ENCODE measurements at places on chromosomes 1 and 21. TPM values are rescaled to one million over a fixed set of nuclear protein-coding genes. Genes with fewer than 3 reads are reported as not detected.

APOBEC4 gene
- total RNA-seq: not detected

DNA sequence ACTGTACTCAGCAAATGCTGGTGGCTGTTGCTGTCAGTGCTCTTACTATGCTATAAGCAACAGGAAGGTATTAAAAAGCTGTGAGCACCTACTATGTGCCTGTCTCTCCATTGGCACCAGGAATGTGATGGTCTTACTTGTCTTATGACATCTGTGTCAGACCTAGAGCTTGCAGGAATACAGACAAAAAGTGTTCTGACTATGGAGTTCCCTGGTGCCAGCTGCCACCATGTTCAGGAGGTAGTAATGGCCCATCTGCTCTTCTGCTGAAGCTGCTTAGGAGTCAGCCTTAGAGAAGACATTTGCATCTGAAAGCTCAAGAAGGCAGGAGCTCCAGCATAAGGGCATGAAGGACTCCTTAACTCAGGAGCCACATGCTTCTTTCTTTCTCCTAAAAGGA lies 52.3 kb downstream of the MAB21L3 start:
- H3K4me3 ChIP-seq: no peak overlapping the region
- H3K27me3 ChIP-seq: no peaks in the 10 kb centered on the region

MSH4 gene
- 0.83 TPM for total RNA-seq

GRCh38 chr21:38760017-38760761 lies 45.5 kb upstream of the ETS2 start:
- H3K4me3 ChIP-seq: no peak overlapping the region
- DNase-seq: no peak
- H3K27me3 ChIP-seq: no peaks in the 10 kb centered on the region
- H3K4me1 ChIP-seq: peaks cover 51% of the 10 kb centered on the region
- H3K27ac ChIP-seq: peak overlapping the region; percentile 53

FOXJ3 gene
- total RNA-seq: 36.1 TPM

DNA sequence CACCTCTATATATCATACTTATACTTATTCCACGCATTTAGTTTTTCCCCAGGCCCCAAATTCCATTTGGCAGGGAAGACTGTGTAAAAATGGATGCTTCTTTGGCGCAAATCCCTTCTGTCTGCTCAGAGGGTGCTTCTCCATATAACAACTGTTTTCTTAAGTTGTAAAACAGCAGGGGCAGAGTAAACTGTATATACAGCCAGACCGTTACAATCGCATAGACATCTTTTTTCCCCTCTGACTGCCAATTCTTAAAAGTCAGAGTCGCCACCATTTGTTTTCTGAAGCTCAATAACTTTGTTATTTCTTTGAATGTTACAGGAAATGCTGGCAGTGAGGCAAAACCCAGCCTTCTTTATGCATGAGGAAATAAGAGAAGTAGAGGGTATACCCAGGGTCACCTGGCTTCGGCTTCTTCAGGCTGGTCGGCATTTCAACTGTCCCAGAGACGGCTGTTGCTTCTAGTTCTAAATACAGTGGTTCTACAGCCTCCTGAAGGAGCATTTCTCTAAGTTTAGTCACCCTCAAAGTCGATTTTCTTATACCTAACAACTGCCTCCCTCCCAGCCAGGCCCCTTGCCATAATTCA lies 188.4 kb downstream of the CLIC6 start:
- H3K27ac ChIP-seq: no peak overlapping the region
- DNase-seq: no peak
- H3K27me3 ChIP-seq: no peaks in the 10 kb centered on the region
- no peak overlapping the region for H3K4me3 ChIP-seq
- H3K36me3 ChIP-seq: peaks cover 6% of the 10 kb centered on the region

- no peaks in the 10 kb centered on the region for H3K36me3 ChIP-seq
- no peak overlapping the region for H3K4me3 ChIP-seq
- DNase-seq: no peak
- no peaks in the 10 kb centered on the region for H3K27me3 ChIP-seq
- no peak overlapping the region for H3K27ac ChIP-seq
- H3K4me1 ChIP-seq: peaks cover 10% of the 10 kb centered on the region
These were observed 157.6 kb upstream of the PKN2 start for GRCh38 chr1:88526456-88526855.

RIMKLA gene
- 4.3 TPM for total RNA-seq

DNA sequence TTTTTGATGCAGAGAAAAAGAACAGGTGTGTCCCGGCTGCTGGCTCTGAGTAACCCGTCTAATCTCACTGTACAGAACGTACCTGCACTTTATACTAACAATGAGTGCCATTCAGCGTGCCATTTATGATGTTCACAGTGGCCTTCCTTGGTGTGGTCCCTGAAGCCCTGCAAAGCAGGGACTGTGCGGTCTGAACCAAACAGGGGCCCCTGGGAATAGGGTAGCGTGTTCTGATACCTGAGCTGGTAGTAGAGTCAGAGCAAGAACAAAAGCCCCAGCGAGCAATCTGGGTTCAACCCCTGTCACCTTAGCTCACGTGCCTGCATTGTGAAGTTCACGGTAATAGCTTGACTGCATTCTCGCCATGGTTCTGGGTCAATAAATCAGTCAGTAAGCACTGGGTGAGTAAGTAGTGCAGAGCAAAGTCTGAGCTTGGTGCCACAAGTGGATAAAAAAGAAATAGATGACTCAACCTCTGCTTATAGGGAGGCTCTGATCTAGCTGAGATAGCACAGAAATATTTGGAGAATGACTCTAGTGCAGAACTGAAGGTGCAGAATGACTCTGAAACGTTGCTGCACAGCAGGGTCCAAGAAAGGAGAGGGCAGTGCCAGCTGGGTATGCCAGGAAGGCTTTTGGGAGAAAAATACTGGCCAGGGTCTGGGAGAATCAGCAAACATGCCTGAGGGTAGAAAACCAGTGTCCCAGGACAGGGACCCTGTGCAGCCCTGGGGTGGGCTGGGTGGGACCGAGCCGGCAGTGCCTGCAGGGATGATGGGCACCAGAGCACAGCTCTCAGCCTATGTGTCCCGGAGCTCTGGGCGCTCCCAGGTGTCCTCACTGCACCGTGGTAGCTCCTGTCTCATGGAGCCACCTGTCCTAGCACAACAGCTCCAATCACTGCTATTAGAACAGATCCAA lies 125.9 kb downstream of the RHOU start:
- no peak for DNase-seq
- no peaks in the 10 kb centered on the region for H3K27me3 ChIP-seq
- H3K27ac ChIP-seq: no peak overlapping the region

- H3K4me3 ChIP-seq: no peak overlapping the region
- no peak for DNase-seq
- H3K27me3 ChIP-seq: no peaks in the 10 kb centered on the region
- H3K36me3 ChIP-seq: no peaks in the 10 kb centered on the region
These were observed 35.9 kb downstream of the RGSL1 start for GRCh38 chr1:182485861-182486260.

LRRC41 gene
- 75.7 TPM for total RNA-seq

GRCh38 chr1:212586206-212587015 lies 22.1 kb upstream of the ATF3 start:
- no peaks in the 10 kb centered on the region for H3K4me1 ChIP-seq
- peaks cover 28% of the 10 kb centered on the region for H3K27me3 ChIP-seq
- DNase-seq: peak; percentile 19
- no peaks in the 10 kb centered on the region for H3K36me3 ChIP-seq

CYP4X1 gene
- 4.3 TPM for total RNA-seq

DNA sequence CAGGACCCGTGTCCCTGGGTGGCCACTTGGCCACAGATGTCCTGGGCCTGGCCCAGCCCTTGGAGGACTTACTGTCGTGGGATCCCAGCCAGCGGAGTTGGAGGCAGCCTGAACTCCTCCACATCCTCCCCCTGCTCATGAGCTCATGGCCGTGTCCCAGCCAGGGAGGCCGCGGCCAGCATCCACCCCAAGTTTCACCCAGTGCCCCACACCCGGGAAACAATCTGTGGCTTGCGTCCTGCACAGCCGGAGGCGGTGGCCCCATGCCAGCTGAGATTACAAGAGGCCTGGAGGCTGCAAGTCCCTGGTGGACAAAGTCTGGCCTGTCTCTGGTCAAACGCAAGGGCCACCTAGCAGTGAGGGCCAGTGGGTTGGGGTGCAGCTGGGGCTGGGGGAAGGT lies 27.5 kb upstream of the TMEM52 start:
- peaks cover 14% of the 10 kb centered on the region for H3K4me1 ChIP-seq
- peaks cover 53% of the 10 kb centered on the region for H3K27me3 ChIP-seq
- H3K27ac ChIP-seq: no peak overlapping the region
- no peaks in the 10 kb centered on the region for H3K36me3 ChIP-seq
- no peak for DNase-seq

DNA sequence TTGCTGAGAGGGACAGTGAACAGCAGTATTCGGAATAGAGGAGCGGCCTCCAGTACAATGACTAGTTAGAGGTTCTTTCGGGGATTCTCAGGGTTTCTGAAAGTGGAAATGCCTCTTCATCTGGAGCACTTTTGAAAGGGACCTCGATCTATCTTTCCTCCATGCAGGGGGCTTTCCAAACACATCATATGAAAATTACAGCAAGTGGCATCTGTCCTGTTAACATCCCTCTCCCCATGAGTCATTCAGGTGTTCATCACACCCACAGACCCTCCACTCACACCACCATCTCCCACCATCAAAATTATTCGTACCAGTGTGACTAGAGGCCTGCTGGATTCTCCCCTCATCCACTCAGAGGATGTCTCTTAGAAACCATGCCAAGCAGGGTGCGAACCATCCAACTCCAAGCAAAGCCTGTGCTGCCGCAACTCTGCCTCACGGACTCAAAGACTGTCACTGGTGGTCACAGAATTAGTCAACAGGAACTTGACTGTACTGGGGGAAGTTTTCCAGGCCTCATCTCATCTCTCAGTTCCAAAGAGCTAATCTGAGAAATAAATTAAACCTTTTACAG lies 211.1 kb downstream of the MRPL39 start:
- no peak overlapping the region for H3K27ac ChIP-seq
- no peak for DNase-seq
- H3K4me1 ChIP-seq: no peaks in the 10 kb centered on the region
- no peaks in the 10 kb centered on the region for H3K36me3 ChIP-seq
- H3K27me3 ChIP-seq: no peaks in the 10 kb centered on the region

DNA sequence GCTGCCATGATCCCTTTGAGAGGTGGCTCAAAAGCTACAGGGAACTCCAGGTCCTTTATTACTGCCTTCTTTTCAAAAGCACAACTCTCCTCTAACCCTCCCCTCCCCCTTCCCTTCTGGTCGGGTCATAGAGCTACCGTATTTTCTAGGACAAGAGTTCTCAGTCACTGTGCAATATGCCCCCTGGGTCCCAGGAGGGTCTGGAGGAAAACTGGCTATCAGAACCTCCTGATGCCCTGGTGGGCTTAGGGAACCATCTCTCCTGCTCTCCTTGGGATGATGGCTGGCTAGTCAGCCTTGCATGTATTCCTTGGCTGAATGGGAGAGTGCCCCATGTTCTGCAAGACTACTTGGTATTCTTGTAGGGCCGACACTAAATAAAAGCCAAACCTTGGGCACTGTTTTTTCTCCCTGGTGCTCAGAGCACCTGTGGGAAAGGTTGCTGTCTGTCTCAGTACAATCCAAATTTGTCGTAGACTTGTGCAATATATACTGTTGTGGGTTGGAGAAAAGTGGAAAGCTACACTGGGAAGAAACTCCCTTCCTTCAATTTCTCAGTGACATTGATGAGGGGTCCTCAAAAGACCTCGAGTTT lies 3.1 kb downstream of the BTG2 start:
- H3K36me3 ChIP-seq: peaks cover 26% of the 10 kb centered on the region
- peaks cover 55% of the 10 kb centered on the region for H3K4me1 ChIP-seq
- peak overlapping the region; percentile 99 for H3K27ac ChIP-seq
- peak overlapping the region; percentile 99 for H3K4me3 ChIP-seq
- no peaks in the 10 kb centered on the region for H3K27me3 ChIP-seq
- no peak for DNase-seq

DNA sequence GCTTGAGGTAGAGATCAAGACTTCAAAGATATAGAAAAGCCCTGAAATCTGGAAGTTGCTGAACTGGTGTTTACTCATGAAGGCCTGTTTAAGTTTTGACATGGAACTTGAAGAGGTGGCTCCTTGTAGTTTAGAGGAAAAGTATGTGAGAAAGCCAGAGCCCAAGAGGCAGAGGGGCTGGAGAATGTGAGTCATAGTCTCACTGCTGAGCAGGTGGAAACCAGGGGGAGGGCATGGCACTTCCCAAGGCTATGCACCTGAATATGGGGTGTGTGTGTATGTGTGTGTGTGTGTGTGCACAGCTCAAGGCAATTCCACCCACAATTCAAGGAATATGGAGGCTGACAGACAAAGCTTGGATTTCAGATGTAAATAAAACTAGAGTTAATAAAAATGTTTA lies 46.8 kb upstream of the C1orf198 start:
- peaks cover 25% of the 10 kb centered on the region for H3K36me3 ChIP-seq
- peaks cover 19% of the 10 kb centered on the region for H3K4me1 ChIP-seq
- H3K27me3 ChIP-seq: no peaks in the 10 kb centered on the region
- no peak overlapping the region for H3K4me3 ChIP-seq
- H3K27ac ChIP-seq: no peak overlapping the region
- peak; percentile 53 for DNase-seq

- H3K4me1 ChIP-seq: peaks cover 5% of the 10 kb centered on the region
- peaks cover 26% of the 10 kb centered on the region for H3K36me3 ChIP-seq
- no peak overlapping the region for H3K27ac ChIP-seq
- no peaks in the 10 kb centered on the region for H3K27me3 ChIP-seq
- no peak overlapping the region for H3K4me3 ChIP-seq
These were observed 20.1 kb upstream of the CDCP2 start for GRCh38 chr1:54172614-54173599.

GRCh38 chr1:39628807-39629350 lies 10.6 kb downstream of the HEYL start:
- no peak for DNase-seq
- H3K4me3 ChIP-seq: no peak overlapping the region
- peaks cover 30% of the 10 kb centered on the region for H3K4me1 ChIP-seq
- no peak overlapping the region for H3K27ac ChIP-seq

- H3K27ac ChIP-seq: no peak overlapping the region
- peaks cover 81% of the 10 kb centered on the region for H3K36me3 ChIP-seq
- H3K27me3 ChIP-seq: no peaks in the 10 kb centered on the region
- no peak overlapping the region for H3K4me3 ChIP-seq
- no peak for DNase-seq
These were observed 34.0 kb downstream of the TMEM53 start for GRCh38 chr1:44640200-44640853.

GRCh38 chr1:88888750-88889149 lies 2.6 kb downstream of the GTF2B start:
- peaks cover 35% of the 10 kb centered on the region for H3K4me1 ChIP-seq
- H3K36me3 ChIP-seq: peaks cover 35% of the 10 kb centered on the region
- no peak overlapping the region for H3K27ac ChIP-seq
- no peak for DNase-seq
- H3K4me3 ChIP-seq: no peak overlapping the region

DNA sequence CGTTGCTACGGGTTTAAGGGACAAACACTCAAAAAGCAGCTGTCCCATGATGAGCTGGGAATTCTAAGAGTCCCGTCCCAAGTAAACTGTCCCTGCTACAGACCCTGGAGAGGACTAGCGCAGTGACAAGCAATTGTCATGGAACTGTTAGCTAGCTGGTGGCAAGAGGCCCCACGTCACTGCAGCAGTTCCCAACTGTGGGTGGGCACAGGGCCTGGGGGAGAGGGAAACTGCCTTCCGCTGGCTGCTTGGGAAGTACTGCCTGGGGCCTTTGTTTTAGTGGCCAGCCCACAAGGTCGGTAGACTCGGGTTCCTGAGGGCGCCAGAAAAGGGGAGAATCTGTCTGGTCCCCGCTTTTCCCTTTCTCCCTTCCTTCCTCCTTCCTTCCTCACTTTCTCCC lies 97.4 kb downstream of the LACTBL1 start:
- no peaks in the 10 kb centered on the region for H3K36me3 ChIP-seq
- no peak overlapping the region for H3K4me3 ChIP-seq
- no peak overlapping the region for H3K27ac ChIP-seq

Data from esophagus muscularis mucosa (tissue), 4 donors.